ENCODE measurements at places on chromosomes 6 and 20. TPM values are rescaled to one million over a fixed set of nuclear protein-coding genes. Genes with fewer than 3 reads are reported as not detected.

PBOV1 gene
- total RNA-seq = not detected

EDN3 gene
- not detected for total RNA-seq

TMEM244 gene
- total RNA-seq = 0.83 TPM

EPPIN gene
- total RNA-seq = not detected

DEFB132 gene
- not detected for total RNA-seq

PLAGL2 gene
- 3.5 TPM for total RNA-seq

HLA-DQA1 gene
- not detected for total RNA-seq

DNA sequence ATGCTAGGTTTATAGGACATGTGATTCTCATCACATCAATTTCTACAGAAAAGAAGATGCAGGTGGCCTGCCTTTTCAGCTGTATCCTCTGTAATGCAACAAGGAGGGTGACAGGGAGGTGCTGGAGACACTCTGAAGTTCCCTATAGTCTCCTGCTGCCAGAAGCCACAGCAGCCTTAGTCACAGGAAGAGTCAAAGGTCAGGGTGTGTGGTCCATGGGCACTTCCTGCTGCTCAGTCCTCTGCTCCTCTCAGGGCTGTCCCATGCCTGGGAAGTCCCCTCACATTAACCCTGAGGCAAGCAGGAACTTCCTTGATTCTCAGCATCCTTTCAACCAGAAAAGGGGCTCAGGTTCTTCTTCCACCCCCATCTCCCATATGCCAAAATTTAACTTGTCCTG is 144.8 kb upstream of the FOXA2 start:
- peak; percentile 21 for DNase-seq

DNA sequence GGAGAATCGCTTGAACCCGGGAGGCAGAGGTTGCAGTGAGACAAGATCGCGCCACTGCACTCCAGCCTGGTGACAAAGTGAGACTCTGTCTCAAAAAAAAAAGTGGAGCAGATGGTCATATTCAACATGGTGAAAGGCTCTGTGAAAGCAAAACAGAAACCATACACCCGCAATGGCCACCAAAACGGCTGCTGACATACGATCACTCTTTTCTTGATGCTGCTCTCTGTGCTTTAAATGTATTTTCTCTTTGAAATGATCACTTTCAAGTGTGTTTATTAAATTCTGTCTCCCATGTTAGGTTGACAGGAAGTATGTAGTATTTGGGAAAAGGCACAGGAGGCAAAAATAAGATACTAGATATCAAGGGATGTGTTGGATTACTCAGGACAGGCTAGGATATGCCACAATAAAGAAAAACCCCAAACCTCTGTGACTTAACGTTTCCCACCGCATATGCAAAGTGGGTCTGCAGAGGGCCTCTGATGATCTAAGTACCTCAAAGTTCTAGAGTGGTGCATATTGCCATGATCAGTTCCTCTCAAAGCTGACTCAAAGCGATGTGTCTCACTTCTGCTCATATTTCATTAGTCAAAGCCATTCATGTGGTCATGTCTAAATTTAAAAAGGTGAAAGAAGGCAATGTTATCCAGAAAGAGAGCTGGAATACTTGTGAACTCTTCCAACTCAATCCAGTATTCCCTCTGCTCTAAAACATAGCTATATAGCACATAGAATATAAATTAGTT is 155.1 kb upstream of the SOX4 start:
- DNase-seq = peak; percentile 91

DNA sequence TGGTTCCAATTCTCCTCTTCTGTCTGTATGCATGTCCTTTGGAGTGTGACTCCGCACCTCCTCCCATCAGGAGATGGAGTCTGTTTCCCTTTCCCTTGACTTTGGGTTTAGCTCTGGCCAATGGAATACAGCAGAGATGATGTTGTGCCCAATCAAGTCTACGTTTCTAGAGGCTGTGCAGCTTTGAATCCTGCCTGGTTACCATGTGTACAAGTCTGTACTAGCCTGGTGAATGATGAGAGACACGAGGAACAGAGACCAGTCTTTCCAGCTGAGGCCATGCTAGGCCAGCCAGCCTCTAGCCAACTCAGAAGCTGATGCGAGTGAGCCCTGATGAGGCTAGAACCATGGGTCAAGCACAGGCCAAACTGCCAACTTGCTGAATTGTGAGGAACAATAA is 83.2 kb downstream of the LAMP5 start:
- DNase-seq = no peak

Data from myocyte (in vitro differentiated cells).